ENCODE measurements at places on chromosomes 11 and 22.

DNA sequence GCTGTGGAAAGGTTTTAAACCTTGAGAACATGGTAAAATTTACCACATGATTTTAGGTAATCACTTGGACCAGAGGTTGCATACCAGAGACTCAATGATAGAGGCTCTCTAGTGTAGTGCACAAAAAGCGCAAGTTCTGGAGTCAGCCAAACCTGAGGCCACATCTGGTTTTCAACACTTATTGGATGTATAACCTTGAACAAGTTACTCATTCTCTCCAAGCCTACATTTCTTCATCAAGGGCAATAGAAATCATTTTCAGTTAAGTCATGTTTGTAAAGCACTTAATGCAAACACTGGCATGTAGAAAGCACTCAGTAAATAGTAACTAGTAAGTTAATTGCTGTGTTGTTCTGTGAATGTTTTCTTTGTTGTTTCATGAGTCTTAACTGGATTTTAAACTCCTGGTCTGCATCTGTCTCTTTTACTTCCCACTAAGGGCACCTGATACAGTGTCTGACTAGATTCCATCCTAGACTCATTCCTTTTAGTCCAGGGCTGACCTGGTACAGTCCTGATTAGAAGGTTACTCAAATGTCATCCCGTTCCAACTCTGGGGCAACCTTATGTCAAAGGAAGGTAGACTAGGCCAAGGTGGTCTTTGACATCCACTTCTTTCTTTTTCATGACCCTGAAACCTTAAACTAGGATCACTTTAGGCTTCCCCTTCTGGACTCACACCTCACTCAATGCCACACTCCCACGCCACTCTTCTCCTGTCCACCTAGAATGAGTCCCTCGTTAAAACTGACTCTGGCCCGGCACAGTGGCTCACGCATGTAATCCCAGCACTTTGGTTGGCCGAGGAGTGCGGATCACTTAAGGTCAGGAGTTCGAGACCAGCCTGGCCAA is 34.5 kb upstream of the EED start:
- DNase-seq = no peak

DNA sequence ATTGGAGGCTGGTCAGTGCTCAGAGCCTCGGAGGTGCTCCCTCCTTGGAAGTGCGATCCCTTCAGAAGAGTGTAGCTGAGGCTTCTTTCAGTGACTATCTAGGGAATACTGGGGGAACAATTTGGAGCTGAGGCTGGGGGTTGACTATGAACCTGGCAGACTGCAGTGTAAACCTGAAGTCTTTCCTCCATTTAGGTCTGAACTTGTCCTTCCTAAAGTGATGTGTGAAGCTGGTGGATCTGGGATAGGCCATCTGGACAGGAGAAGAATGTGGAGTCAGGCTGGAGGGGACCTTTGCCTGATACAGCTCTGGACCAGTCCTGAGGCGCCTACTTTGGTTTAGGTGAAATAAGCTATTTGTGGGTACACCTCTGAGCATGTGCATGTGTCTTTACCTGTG is 3.5 kb upstream of the INSC start:
- no peak for DNase-seq

DNA sequence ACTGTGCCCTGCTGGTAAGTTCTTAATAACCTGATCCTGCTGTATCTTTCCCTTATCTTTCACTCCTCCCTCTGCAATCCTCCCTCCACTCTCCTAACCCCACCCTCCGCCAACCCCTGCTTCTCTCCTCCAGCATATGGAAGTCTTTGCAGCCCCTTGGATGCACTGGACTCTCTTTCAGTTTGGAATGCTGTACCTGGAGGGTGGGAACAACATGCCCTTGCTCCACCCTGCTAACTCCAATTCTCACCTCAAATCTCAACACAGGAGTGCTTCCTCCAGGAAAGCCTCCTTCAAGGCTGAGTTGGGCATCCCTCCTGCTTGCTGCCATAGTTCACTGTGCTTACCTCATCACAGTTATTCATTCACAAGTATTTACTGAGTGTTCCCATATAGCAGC is 52.8 kb upstream of the LDLRAD3 start:
- DNase-seq = no peak

GRCh38 chr22:30694640-30695350 is at the start of gene OSBP2:
TSS of gene OSBP2 (plus strand) at chr22:30694874. CDS start at chr22:30694910, 36 bp downstream.
- no peak for DNase-seq

- DNase-seq = no peak
These were observed 73.5 kb downstream of the GAB2 start for GRCh38 chr11:78344094-78344493.

DNA sequence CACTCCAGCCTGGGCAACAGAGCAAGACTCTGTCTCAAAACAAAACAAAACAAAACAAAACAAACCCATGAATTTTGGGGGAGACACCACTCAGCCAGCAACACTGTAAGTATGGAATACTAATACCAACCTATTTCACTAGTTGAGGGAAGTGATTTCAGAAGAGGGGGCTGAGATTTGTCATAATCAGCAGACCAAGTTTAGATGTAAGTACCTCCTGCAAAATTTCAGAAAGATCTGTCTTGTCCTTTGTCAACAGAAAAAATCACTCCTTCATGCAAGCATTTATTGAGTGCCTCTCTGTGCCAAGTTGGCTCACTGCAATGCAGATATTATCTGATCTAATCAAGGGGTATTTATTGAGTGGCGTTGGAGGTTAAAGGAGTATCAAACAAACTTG is 23.4 kb upstream of the ADA2 start:
- no peak for DNase-seq

DNA sequence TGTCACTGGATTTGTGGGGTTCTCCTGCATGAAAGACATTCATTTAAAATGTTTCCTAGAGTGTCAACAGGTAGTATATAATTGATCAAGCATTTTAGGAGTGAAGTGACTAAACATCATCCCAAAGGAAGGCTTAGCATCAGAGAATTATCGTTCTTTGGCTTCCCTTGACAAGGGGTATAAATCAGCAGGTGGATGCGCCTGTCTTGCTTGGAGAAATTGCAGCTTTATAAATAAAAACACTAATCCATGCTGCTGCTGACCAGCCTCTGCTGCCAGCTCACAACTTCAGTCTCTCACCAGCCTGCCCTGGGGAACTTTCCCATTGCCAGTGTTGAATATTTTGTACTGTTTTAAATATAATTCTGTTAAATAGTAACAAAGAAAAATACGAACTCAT is 1184.7 kb upstream of the TENM4 start:
- no peak for DNase-seq

- no peak for DNase-seq
These were observed 72.0 kb upstream of the MTNR1B start for GRCh38 chr11:92897487-92897886.

DNA sequence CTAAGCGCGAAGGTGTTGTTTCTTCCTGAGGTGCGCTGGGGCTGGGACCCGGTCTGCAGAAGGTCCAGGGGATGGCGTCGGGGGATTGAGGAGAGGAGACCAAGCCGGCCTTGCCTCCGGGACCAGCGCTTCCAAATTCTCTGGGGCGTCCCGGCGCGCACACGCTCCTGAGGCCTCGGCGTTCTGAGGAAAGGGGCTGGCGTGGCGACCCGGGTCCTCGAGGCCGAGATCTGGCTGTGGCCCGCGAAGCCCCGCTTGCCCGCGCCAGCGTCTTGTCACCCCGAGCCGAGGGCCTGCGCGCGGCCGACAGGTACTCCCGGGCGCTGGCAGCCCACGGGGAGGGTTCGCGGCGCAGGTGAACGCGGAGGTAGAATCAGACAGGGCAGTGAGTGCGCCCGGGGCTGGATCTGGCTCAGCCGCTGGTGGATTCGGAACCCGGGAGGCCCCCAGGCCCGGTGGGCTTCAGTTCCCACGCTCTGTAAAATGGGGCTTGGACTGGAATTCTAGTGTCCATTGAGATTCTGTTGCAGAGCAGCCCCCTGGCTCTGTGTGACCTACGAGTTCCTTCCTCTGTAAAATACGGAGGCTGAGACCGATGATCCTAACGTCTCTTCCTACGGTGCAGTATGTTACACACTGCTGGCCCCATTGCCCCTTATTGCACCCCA is 14.7 kb downstream of the SSH3 start:
- DNase-seq = no peak

- no peak for DNase-seq
These were observed 20.4 kb downstream of the PSMD13 start for GRCh38 chr11:256952-257737.

- no peak for DNase-seq
These were observed 185.3 kb upstream of the ISX start for GRCh38 chr22:34880662-34881061.

GRCh38 chr22:27309697-27310096 is 491.9 kb downstream of the MN1 start:
- no peak for DNase-seq

DNA sequence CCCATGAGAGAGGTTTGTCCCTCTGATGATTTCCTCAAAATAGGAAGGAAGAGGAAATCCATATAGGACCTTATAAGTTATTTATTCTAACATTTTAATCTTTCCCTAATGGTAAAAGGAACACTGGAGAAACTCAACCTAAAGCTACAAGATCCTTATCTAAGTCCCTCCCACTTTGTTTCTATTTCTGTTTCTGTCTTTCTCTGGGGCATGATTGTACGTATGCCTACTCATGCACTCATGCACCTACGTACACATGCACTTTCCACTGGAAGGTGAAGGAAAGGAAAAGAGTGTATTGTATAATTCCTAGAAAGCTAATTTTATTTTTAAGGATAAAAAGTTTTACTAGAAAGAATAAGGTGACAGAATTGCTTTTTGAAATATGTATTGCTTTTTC is 125.0 kb downstream of the RAB38 start:
- DNase-seq = no peak

DNA sequence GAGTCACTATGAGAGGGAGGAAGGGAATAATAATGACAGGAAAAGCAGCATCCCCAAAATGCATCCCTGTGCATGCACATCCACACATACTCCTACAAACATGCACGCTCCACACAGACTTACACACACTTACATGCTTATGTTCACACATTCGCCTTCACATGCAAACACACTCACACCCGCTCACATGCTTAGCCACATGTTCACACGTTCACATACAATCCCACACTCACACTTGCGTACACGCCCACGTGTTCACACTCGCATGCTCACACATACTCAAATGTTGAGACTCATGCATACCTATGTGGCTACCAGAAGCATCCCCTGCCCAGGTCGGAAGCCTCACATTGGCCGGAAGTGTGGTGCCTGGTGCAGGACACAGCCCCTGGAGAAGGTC is 372.1 kb downstream of the MN1 start:
- no peak for DNase-seq

- DNase-seq = no peak
These were observed 431.4 kb upstream of the CCDC90B start for GRCh38 chr11:83717537-83717936.

GRCh38 chr22:33020721-33021120 is 37.5 kb downstream of the SYN3 start:
- DNase-seq = no peak

DNA sequence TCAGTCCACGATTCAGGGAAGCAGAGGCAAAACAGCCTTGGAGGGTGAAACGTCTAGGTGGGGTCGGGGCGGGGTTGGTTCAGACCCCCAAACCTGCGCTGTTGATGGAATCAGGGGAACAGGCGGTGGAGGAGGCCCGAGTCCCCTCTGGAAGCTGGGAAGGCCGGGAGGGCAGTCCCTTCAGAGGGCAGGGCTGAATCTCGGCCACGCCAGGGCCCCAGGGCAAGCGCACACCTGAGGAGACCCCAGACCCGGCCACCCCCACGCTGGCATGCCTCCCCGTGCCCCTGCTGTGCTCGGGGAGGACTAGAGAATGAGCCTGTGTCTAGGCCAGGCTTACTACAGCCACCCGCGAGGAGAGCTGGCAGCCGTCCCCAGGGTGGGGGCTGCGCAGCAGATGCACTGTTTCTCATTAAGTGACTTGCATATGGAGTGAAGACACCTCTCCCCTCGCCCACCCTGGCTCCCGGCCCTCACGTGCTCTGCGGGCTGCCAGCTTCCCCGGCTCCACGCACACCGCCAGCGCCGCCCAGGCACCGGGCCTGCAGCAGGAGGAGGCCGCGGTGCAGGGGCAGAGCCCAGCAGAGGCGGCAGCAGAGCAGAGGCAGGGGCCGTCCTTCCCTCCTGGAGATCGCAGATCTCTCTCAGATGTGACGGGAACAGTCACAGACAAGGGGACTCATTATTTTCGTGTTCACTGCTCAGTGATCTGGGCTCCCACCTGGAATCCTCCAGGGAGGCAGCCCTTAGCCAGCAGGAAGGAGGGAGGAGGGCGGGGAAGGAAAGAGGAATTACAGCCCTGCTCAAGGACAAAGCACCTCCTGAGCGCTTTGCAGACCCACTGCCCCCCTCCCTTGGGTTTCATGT is 47.1 kb upstream of the OPCML start:
- DNase-seq = no peak

DNA sequence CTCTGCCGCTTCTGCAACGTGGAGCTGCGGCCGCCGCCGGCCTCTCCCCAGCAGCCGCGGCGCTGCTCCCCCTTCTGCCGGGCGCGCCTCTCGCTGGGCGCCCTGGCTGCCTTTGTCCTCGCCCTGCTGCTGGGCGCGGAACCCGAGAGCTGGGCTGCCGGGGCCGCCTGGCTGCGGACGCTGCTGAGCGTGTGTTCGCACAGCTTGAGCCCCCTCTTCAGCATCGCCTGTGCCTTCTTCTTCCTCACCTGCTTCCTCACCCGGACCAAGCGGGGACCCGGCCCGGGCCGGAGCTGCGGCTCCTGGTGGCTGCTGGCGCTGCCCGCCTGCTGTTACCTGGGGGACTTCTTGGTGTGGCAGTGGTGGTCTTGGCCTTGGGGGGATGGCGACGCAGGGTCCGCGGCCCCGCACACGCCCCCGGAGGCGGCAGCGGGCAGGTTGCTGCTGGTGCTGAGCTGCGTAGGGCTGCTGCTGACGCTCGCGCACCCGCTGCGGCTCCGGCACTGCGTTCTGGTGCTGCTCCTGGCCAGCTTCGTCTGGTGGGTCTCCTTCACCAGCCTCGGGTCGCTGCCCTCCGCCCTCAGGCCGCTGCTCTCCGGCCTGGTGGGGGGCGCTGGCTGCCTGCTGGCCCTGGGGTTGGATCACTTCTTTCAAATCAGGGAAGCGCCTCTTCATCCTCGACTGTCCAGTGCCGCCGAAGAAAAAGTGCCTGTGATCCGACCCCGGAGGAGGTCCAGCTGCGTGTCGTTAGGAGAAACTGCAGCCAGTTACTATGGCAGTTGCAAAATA is 816 bp downstream of the PDE3B start:
- DNase-seq = no peak

DNA sequence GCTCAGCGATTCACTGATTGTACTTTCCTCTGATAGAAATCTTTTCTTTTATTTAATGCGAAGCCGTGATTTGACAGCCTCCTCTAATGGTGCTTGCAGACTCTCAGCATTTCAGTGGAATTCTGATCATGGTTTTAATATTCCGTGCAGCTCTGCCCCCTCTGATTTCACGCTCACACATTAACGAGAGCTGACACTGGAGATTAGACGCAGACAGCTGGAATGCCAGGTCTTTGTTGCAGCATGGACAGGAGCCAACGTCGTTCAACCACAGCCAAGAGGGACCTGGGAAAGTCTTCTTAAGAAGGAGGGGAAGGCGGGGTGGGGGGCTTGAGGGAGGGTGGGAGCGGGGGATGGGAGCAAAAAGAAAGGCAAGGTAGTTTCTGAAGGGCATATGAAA is 186.4 kb downstream of the BLID start:
- no peak for DNase-seq

- no peak for DNase-seq
These were observed 2.2 kb downstream of the PNPLA2 start for GRCh38 chr11:820655-821511.

All from DMS 273 treated with DMSO at 0.1 percent for 48 hours (cell line).